Activated T-cell treated with anti-CD3 and anti-CD28 coated beads for 48 hours (primary cell): ENCODE measurements at places on chromosomes 5 and 9.

- no peak for DNase-seq
These were observed 483.7 kb upstream of the RIOK2 start for GRCh38 chr5:97666783-97667182.

DNA sequence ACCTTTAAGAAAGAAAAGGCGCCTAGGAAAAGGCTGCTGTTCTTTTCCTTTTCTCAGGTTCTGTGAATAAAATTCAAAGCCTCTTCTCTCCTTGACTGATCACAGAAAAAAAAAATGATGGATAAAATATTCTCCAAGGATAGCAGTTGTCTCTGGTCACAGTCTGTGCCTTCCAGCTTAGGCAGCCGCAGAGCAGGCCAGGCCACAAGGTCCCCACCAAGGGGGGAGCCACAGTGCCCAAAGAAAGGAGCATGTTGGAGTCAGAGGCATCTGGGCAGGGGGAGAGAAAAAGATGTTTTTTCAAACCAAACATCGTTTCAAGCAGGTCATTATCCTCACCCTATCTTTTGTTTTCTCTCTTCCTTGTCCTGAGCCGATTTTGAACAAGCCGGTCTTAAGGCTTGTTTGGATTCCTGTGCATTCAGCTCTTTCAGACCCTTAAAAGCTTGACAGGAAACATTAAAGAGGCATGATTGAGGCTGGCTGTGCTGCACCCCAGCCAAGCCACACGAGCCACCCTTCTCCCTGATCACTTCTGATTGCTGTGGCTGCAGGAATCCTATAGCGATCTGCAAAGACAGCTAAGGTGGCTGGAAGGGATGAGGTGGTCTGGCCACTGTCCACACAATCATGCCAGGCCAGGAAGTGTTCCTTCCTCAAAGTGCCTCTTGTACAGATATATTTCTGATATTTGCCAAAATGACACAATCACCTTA, 284.6 kb upstream of the TLE4 start:
- no peak for DNase-seq

DNA sequence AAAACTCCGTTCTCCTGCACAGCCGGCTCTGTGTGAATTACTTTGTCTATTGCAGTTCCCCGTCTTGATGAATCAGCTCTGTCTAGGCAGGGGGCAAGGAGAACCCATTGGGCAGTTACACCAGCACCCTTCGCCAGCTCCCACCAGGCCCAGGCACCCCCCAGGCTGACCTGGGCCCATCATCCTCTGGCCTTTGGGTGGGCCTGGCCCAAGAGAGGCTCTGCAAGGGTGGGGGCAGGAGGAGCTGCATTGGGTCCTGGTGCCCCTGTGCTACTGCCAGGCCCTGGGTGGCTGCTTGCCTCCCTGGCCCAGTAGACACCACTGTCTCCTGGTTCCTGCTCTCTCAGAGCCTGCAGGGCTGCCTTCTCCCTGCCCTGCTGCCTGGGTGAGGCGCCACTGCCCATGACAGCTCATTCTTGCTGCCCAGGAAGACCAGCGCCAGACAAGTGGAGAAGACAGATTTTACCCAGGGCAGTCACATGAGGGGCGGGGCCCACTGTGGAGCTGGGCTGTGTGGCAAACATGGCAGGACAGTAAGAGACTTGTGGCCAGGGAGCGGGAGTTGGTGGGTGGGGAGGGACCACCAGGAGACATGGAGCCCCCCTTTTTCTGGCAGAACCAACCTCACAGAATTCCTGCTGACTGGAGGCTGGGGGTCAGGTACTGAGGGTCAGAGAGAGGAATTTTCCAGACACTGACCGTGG, 67.2 kb downstream of the MRPL36 start:
- no peak for DNase-seq

DNA sequence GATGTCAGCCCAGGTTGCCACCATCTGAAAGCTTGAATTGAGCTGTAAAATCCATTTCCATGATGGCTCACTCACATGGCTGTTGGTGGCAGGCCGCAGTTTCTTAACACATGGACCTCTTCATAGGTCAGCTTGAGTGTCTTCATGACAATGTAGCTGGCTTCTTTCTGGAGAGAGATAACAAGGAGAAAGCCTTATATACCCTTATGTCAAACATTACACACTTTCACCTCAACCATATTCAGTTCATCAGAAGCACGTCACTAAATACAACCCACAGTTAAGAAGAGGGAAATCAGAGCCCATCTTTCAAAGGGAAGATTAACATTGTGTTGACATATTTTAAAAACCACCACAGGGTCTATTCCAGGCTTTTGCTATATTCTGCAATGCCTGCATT, 604.4 kb downstream of the PRELID2 start:
- no peak for DNase-seq

GRCh38 chr5:136042665-136043121, 13.9 kb downstream of the TGFBI start:
- DNase-seq = no peak

DNA sequence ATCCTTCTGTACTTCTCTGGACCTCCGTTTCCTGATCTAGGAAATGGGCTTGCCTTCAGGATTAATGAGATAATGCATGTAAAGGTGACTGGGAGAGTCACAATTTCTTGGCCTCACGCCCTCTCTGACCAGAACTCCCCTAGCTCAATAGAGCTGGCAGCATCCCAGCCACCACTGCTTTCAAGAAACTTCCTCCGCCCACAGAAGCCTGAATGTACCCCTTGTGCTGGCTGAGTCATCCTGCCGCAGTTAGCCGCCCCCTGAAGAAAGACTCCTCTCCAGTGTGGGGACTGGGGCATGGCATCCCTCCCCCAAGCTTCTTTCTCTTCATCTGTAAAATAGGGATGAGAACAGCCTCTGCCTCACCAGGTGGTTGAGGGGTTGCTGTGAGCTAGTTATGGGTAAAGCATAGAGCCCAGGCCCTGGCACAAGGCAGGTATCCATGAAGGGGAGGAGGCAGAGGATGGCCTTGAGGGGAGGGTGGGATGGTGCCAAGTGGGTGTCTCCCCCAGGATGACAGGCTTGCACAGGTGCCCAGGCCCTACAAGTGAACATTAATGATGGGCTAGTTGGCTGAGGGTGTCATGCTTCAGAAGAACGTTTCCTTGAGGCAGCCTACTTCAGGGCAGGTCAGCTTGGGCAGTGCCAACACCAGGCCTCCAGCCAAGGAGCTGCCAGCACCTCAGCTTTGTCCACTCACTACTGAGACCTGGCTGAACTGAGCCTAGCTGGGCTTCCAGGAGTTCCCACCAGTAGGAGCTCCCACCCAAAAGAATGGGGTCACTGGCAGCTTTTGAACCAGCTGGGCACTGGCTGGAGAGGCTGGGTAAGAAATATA, 3.4 kb downstream of the PDLIM4 start:
- peak; percentile 48 for DNase-seq
